HT-29 (cell line): ENCODE measurements at places on chromosomes 3 and 15. TPM values are rescaled to one million over a fixed set of nuclear protein-coding genes. Genes with fewer than 3 reads are reported as not detected.

Gene SCG5
- 0.25 and 0.37 TPM in 2 replicates for total RNA-seq

Gene EAF2
- total RNA-seq, result 0.86 and 1.3 TPM in 2 replicates

DNA sequence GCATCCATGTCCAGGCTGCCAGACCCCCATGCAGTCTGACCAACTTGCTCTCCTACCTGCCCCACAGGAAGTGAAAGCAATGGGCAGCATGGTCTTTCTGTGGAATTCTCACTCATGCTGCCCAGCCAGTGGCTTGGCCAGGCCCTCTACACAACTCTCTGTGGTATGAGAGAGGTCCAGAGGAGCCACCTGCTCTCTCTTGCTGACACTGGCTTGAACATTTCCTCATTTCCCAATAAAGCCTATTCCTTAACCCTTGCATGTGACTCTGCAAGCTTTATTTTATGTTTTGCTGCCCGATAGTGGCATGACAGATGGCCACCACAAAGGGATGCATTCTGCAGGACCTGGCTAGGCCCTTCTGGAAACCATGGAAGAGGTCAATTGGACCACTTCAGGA is 53.8 kb downstream of the CCR1 start:
- no peak for DNase-seq

GRCh38 chr3:30142946-30143345 is 463.5 kb upstream of the TGFBR2 start:
- no peak for DNase-seq

- no peak for DNase-seq
Measured at GRCh38 chr3:32603064-32603463, 32.4 kb upstream of the DYNC1LI1 start.

DNA sequence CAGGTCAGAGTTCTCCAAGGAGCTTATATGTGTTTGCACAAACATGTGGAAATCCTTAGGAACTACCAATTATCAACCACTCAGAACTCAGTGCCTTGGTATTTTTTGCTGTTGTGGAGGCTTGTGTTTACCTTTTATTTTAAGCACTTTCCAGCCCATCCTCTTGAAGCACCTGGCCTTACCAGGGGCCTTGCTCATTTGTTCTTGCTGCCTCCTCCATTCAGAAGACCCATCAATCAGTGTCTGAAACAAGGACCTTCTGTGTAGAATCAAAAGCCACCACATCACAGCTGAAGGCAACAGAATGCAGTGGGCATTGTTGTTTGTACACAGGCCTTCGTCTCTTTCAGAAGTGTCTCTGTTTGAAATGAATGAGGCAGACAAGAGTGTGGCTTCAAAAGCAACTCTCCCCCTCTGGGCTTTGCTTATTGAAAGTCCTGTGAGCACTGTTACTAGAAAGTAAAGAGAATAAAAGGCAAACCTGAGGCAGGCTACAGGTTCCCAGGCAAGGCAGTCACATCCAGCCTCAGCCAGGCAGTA is 24.5 kb upstream of the LIPC start:
- no peak for DNase-seq

GRCh38 chr3:84092907-84093306 is 865.9 kb upstream of the CADM2 start:
- no peak for DNase-seq

DNA sequence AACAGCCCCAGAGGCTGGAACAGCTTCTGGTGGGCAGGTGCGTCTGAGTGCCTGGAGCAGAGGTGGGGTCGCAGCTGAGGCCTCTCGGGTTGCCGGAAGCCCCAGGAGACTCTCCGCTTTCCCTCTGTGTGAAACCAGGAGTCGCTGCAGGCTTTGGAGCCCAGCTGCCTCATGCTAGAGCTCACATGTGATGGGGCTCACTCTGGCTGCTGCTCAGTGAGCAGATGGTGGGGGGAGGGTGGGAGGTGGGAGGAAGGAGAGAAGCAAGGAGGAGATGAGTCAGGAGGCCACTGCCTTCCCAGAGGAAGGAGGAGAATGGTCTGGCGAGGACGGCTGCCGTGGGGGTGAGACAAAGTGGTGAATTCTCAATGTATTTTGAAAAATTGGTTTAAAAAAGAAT is 290.1 kb upstream of the CHRNA7 start:
- DNase-seq, result no peak

DNA sequence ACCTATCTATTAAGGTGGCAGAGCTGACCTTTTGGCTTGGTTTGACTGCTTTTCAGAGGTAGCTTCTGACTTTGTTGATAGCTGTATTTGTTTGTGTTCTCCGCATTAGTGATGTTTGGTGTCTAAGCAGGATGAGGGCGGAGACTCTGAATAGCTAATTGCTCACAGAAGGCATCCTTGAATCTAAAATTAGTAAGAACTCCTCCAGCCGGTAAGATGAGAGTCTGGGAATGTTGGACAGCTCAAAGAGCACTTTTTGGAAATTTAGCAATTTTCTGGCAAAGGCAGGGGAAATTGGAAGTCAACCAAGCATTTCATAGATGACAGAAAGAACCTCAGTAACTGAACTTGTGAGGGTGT is 174.1 kb downstream of the KLHL25 start:
- DNase-seq, result no peak
